ENCODE measurements at places on chromosomes 7 and 10.

DNA sequence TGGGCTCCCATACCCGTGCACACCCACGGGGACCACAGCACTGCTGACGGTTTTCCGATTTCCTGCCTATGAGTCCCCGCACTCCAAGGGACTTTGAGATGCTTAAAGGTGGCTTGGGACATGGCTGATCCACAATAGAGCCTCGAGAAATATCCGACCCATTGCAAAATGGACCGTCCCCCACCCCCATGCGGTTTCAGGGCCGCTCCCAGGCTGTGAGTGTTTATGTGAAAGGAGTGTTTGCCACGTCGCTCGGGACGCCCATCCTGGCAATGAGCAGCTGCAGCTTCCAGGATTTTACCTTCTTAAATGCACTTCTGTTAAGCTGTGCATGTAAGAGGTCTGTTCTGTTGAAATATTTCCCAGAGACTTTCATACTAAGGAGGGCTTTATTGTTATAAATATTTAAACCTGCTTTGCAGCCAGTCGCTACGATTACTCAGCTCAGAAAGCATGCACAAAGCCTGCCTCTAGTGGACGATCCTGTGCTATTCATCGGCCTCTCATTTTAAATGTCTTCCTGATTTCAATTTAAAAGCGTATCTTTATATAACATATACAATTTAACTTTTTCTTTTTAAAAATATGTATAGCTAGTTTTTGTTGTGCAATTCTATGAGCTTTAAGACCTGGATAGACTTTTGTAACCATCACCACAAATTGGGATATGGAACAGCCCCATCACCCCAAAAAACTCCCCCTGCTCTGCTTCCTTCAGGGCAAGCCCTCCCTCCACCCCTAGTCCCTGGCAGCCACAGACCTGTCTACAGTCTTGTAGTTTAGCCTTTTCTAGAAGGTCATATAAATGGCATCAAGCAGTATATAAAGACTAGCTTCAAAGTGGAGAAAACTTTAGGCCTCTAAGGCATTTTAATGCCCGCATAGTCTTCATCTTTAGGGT lies 418.3 kb downstream of the PAXIP1 start:
- DNase-seq: no peak

DNA sequence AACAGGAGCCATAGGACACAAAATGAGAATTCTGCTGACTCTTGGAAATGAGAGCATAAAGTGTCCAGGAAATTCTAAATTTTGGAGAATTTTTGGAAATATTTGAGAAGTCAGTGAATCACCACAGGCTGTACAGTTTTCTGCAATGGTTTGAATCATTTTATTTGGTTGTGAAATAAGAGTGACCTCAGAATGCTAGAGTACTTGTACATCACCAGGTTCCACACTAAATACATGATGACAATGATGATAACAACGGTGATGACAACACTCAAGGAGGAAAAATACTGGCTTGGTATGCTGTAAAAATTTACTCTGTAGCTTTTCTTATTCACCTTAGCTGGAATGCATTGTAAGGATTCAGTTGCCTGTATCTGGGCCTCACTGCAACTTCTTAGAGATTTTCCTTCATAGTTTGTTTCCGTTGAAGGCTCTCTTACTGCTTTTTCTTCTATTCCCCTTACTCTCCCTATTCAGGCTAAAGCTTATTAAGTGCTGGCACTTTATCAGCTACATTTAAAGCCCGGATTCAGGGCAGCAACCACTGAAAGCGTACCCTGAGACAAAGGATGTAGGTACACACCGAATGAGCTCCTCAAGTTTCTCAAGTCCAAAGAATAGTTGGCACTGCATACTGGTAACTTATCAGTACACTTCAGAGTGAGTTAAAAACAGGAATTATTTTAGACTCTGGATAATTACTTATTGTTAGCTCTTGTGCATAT lies 30.2 kb upstream of the NME8 start:
- no peak for DNase-seq

DNA sequence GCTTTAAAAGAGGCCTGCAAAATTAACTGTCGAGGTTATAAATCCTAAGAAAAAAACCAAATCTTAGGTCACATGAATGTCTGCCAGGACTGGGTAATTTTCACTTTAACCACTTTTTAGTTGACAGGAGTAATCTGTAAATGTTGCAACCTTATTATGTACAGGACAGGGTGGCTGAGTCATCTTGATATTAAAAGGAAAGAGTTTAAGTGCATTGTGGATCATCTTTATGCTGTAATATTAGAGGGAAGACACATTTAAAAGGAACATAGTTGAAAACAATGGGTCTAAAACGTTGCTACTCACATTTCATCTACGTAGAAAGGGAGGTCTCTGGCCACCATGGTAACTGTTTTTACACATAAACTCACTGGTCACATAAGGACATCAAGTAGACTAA lies 115.5 kb downstream of the LSMEM1 start:
- DNase-seq: no peak

- no peak for DNase-seq
These were observed 104.8 kb upstream of the LAMB4 start for GRCh38 chr7:108234971-108235450.

- DNase-seq: no peak
These were observed 8.7 kb downstream of the NCAPG2 start for GRCh38 chr7:158695726-158696452.

DNA sequence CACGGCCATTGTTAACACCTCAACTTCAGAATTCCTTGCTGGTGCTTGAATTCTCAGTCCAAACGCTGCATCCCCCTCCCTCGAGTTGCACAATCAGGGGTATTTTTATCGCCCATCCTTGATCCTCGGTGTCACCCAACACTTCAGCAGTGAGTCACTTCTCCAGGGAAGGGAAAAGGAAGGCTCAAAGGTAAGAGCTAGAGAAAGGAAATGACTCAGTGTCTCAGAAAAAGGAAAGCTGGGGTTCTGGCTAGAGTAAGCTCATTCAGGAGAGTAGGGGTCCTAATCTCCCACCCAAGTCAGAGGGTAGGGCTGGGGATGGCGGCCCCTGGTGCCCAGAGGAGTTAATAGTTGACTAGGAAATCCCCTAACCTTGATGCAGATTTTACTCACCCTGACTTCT lies 39.8 kb upstream of the TRIM8 start:
- no peak for DNase-seq

GRCh38 chr10:14293526-14293925 lies 37.2 kb downstream of the FRMD4A start:
- DNase-seq: no peak

DNA sequence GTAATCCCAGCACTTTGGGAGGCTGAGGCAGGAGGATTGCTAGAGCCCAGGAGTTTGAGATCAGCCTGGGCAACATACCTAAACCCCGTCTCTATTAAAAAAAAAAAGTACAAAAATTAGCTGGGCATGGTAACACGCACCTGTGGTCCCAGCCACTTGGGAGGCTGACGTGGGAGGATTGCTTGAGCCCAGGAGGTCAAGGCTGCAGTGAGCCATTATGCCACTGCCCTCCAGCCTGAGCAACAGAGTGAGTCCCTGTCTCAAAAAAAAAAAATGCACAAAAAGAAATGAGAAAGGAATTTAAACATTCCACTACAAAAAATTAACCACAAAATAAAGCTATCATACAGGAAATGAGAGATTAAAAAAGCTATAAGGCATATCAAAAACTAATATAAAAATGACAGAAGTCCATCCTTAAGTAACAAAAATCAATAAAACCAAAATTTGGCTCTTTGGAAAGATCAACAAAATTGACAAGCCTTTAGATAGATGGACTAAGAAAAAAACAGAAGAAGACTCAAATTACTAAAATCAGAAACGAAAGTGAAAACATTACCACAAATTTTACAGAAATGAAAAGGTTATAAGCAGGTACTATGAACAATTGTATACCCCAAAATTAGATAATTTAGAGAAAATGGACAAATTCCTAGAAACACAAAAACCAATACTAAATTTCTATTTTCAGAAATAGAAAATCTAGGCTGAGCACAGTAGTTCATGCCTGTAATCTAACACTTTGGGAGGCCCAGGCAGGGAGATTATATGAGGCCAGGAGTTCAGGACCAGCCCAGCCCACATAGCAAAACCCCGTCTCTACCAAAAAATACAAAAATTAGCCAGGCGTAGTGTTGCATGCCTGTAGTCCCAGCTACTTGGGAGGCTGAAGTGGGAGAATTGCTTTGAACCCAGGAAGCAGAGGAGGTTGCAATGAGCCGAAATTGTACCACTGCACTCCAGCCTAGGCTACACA lies 42.4 kb upstream of the NANOS1 start:
- DNase-seq: no peak

DNA sequence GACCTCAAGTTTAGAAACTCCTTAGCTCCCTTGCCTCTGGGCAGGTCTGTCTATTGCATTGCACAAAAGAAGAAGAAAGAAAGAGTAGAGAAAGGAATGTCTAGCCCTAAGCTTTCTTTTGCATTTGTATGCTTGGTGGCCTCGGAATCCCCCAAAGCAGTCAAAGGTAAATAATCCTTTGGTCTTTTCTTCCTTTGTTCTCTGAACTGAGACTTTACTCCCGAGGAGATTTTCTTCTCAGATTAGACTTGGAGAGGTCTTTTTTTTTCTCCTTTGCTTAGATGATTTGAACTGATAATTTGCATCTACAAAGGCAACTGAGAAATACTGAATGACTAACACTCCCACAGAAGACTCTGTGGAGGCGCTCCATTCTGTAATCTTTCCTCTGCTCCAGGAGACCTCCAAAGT lies 93.2 kb downstream of the AKR1D1 start:
- DNase-seq: no peak

DNA sequence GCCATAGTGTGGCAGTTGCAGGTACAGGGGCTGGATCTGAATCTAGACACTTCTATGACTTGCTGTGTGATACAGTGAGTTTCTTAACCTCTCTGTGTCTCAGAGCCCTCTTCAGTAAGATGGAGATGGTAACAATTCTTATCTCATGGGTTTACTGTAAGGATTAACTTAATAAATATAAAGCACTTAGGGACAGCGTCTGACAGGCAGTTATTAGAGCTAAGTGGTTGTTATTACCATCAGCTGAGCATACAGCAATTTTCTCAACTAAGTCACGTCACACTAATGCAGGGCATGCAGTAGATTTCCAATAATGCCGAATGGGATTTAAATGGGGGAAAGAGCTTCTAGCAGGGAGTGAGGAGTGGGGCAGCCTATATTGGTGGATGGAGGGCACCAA lies 162.6 kb downstream of the SH2D4B start:
- DNase-seq: no peak

DNA sequence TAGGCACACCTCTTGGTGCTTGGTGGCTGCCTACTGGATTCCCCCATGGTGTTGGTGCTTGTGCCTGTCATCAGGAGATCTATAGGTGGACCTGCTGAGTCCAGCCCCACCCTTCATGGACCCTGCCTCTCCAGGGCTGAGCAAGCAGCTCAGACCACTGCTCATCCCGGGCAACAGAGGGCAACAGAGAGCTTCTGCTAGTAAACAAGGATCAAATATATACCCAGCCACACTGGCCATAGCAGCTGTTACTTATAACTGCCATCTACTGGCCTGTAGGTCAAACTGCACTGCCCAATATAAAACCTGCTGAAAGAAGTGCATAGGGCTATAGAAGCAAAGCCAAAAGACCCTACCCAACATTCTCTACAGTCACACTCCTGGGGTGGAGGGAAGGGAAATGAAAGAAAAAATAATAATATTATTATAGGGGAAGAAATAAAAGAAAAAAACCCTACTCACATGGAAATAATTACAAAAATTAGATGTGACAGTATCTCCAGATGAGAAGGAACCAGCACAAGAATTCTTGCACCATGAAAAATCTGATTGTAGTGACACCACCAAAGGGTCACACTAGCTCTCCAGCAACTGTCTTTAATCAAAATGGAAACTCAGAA lies 54.9 kb upstream of the ZNF800 start:
- peak; percentile 27 for DNase-seq

DNA sequence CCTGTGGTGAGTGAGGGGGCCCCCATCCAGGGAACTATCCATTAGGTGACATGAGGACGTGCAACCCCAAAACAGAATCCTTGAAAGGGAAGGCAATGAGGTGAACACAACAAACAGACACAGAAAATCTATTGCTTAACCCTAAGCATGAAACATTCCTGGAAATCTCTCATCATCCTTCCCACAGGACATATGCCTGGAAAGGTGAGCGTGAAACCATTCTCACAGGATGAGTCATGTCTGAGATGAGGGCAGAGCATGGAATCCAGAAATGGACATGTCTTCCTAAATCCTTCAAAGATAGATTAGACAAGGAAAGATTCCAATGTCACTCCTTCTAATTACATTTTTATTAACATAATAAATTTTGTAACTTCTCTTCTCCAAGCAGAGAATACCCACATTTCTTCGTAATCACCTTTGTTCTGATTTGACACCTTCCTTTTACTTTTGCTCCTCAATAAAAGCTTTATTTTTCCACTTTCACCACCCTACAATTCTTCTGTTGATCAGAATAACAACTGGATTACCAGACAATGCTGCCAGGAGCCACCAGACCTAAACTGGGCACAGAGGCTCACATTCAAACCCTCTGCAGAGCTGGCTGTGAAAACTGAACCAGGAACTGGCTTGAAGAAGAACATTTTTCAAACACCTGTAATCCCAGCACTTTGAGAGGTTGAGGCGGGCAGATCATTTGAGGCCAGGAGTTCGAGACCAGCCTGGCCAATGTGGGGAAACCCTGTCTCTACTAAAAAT lies 67.2 kb downstream of the COBL start:
- no peak for DNase-seq

GRCh38 chr7:23928418-23928775 lies 218.4 kb downstream of the STK31 start:
- DNase-seq: no peak

- no peak for DNase-seq
These were observed 809.1 kb downstream of the SORCS1 start for GRCh38 chr10:106355450-106355849.

GRCh38 chr10:133110133-133110532 lies 22.4 kb downstream of the ADGRA1 start:
- no peak for DNase-seq

GRCh38 chr10:24643679-24644209 lies 79.9 kb downstream of the ARHGAP21 start:
- no peak for DNase-seq

GRCh38 chr7:11923376-11923930 lies 91.5 kb upstream of the THSD7A start:
- DNase-seq: no peak

- DNase-seq: no peak
These were observed 40.0 kb downstream of the SYPL1 start for GRCh38 chr7:106071999-106072714.

GRCh38 chr10:89404104-89405047 lies 10.0 kb upstream of the IFIT5 start:
- no peak for DNase-seq

- DNase-seq: no peak
These were observed 6.2 kb upstream of the BTBD16 start for GRCh38 chr10:122264931-122265330.

- no peak for DNase-seq
These were observed 69.8 kb downstream of the ORC5 start for GRCh38 chr7:104137971-104138370.

GRCh38 chr10:119989966-119990365 lies 97.4 kb downstream of the SEC23IP start:
- DNase-seq: no peak

- no peak for DNase-seq
These were observed 393.4 kb downstream of the TFEC start for GRCh38 chr7:115637128-115637527.

DNA sequence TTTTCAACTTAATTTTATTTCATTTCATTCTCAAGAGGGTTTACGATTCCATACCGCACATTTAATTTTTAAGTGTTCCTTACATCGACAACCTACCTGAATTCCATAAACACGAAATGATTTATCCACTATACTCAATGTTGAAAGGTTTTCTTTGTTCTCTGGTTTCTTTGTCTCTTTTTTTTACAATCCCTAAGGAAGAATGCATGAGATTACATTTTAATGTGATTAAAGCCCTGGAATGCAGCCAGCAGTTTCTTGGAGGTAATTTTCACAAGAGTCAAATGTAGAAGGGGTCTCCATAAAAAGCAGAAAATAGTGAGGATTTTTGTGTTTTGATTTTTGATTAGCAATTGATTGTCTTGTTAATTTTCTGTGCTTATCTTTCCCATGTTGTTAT lies 59.2 kb upstream of the ADCY1 start:
- DNase-seq: no peak
